ENCODE measurements at places on chromosomes 5 and 9.

GRCh38 chr5:89374144-89374784, 491.3 kb upstream of the MEF2C start:
- DNase-seq, result no peak

- DNase-seq, result no peak
These were observed 87.5 kb upstream of the SSBP2 start for GRCh38 chr5:81838307-81838906.

- no peak for DNase-seq
These were observed 66.8 kb upstream of the CXCL14 start for GRCh38 chr5:135645336-135646180.

GRCh38 chr5:129629575-129629974, 118.3 kb upstream of the MINAR2 start:
- DNase-seq, result no peak

Measured in NCI-H526 treated with DMSO at 0.1 percent for 48 hours (cell line).